SK-N-DZ (cell line): ENCODE measurements at places on chromosomes 2 and 18.

GRCh38 chr2:128016620-128017019 is 11.2 kb downstream of the SAP130 start:
- no peak for DNase-seq

GRCh38 chr2:217935235-217935879 is 67.4 kb downstream of the TNS1 start:
- no peak for DNase-seq

GRCh38 chr2:20965221-20965620 is 78.7 kb downstream of the APOB start:
- no peak for DNase-seq

DNA sequence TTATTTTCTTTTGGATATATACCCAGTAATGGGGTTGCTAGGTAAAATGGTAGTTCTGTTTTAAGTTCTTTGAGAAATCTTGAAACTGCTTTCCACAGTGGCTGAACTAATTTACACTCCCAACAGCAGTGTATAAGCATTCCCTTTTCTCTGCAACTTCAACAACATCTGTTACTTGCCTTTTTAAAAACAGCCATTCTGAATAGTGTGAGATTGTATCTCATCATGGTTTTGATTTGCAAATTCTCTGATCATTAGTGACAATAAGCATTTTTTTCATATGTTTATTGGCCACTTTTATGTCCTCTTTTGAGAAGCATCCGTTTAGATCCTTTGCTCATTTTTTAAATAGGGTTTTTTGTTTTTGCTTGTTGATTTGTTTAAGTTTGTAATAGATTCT is 291.3 kb upstream of the COL3A1 start:
- no peak for DNase-seq

DNA sequence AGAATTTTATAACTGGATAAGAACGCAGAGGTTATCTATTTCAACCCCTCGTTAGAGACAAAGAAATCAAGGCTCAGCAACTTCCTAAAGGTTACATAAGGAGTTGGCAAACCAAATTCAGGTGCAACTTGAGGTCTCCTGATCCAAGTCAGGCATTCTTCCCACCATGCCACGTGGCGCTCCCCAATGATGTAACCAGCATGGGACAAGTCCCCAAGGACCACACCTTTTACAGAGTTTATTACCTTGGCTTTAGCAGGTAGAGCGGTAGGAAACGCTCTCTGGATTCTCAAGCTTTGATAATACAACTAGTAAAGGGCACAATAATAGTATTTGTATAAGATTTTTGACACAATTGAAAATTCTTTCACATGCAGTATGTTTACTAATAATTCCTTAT is 26.7 kb upstream of the MBOAT2 start:
- no peak for DNase-seq

DNA sequence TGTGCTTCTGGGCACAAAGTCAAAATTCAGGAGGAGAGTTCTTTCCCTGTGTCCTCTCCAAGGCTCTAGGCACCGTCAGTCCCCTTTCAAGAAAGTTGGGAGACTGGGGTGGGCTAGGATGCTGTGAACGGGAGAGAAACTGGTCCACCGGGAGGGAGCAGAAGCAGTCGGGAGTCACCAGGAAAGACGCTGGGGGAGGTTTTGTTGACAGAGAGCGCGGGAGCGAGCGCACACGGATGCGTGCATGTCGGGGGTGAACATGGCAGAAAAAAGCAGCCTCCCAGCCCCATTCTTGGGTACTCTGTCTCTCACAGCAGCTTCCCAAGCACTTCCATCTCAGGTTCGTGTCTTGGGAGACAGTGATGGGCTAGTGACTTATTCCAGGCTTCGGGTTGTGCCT is 97.1 kb upstream of the PXDN start:
- DNase-seq: no peak

GRCh38 chr2:200862532-200863000 is 1.9 kb downstream of the CLK1 start:
- DNase-seq: peak; percentile 25

- no peak for DNase-seq
These were observed 1.4 kb downstream of the IHH start for GRCh38 chr2:219059375-219059724.

DNA sequence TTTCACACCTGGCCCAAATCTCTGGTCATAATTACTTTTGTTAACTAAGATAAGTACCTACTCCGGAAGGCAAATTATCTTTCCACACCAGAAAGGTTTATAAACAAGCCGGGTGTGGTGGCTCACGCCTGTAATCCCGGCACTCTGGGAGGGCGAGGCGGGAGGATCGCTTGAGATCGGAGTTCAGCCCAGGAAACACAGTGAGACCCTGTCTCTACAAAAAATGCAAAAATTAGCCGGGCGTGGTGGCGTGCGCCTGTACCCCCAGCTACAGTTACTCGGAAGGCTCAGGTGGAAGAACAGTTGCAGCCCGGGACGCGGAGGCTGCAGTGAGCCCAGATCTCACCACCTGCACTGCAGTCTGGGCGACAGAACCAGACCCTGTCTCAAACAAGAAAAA is 2.1 kb downstream of the PUM2 start:
- DNase-seq: no peak

DNA sequence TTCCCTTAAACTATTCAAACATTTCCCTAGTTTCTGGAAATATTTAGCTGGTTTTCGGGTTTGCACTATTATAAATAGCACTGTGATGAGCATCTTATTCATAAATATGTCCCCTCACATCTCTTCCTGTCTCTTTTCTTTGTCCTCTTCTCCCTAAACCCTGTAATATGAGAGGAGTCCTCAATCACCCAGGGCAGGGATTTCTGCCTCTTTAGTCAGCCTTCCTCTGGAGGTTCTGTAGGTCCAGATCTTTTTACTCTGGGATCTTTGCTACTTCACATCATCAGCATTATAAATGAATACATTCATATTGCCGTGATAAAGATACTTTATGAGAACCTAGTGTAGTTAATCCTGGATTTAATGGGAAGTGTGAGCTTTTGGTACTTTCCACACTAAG is 87.9 kb upstream of the TTN start:
- DNase-seq: no peak

DNA sequence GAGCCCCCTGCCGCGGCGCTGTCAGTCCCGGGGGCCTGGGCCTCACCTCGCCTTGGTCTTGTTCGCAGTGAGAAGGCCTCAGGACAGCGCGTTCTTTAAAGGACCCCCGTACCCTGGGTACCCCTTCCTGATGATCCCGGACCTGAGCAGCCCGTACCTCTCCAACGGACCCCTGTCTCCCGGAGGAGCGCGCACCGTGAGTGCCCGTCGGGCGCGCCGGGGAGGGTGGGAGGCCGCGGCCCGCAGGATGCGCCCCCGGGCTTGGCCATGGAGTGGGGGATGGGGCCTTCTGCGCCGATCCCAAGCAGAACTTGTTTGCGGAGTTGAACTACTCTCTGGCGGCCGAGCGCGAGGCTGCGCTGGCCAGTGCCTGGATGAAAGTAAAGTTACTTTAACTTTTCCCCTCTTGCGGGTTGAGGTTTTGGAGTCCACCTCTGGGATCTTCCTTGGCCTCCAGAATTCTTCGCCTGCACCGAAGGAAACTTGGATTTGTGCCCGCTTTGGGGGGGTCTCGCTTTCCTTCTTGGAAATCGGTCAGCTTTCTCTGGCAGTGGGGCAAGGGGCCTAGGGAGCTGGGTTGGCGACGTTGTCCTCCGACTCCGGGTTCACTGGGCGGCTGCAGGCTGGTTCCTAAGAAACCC is 1.2 kb downstream of the TCF7L1 start:
- no peak for DNase-seq

DNA sequence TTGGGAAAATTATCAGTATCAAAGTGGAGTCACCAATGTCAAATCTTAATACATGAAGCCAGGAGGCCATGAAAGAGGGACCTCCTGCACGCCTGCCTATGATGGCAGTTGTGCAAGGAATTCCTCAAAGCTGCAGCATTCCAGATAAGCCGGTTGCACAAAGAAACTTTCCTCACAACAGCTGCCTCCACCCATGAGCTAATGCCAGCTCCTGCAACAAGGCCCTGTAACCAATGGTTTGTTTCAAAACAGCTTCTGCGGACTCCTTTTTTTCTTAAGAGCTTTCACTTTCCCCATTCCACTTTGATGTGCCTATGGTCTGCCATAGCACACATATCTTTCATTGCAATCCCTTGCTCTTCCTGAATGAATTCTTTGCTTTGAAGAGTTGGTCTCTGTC is 22.4 kb downstream of the TMEM200C start:
- no peak for DNase-seq

- DNase-seq: no peak
These were observed 42.1 kb downstream of the DIPK1C start for GRCh38 chr18:74414953-74415515.

DNA sequence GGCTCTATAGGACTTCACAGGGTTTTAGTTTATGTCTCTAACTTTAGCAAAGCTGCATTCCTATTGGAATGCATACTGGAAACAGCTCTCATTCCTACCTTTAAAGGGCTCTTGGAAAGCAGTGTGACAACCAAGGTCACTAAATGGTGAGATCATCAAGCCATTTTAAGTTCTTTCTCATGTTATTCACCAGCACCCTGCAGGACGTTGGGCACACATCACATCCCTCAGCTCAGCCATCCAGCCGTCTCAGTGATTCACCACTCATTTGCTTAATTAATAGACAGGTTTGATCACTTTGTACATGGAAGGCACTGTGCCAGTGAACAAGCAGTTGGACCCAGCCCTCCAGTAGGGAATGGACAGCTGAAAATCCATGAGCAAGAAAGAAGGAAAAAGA is 32.2 kb upstream of the RBM44 start:
- DNase-seq: no peak

GRCh38 chr2:41475959-41476358 is 571.9 kb upstream of the PKDCC start:
- DNase-seq: no peak

DNA sequence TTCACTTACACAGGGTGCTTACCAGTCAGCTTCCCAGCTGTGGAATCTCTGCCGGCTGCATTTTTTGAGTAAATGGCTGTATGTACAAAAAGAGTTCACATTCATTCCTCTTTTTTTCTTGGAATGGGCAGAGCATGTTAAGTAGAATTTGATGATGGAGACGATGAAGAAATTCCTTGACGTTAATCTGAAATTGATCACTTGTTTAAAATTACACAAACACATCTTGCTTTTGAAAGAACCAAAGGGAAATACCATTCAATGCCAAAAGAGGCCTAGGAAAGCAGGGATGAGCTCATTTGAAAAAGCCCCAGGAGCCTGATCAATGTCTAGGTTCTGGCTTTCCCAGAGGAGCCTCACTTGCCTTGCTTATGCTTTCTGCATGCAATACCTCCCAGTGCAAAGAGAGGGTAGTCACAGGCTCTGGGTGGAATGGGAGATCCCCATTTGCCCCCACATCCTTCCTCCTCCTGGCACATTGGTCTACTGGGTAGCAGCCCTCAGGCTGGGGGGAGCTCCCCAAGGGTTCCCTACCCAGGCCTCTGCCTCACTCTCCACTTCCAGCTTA is 12.3 kb upstream of the SMAD7 start:
- DNase-seq: no peak

- peak; percentile 30 for DNase-seq
These were observed 191.3 kb downstream of the SLC39A10 start for GRCh38 chr2:195848119-195848899.

- DNase-seq: no peak
These were observed 46.9 kb upstream of the EFEMP1 start for GRCh38 chr2:55970500-55970899.

DNA sequence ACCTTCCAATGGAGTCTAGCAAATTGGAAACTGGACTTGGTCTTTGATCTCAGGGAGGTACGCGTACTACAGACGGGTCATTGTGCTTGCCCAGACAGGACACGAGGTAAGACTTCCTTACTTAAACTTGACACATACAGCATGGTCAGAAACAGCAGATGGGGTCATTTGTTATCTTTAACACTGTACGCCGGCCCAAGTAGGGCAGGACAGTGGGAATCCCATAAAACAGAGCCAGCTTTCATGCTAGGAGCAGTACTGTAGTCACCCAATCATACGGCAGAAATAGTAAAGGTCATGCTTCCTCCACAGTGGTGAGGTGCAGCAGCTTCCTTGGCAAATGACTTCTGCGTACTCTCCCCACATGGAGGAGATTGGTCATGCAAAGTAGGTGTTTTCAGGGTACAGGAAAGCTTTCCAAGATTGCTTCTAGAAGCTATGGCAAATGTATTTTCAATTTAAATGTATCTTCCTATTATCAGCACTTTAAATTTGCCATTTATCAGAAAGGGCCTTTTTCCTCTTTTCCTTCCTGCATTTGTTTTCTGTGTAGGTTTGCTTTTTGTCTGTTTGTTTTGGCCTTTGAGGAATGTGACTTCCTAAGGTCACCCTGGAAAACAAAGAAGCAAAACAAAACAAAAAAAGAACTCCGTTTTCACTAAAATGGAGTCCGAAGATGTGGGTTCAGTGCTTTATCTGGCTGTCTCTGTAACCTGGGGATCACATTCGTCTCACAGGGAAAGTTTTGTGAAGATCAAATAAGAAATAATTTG is 74.0 kb upstream of the DSG1 start:
- no peak for DNase-seq

DNA sequence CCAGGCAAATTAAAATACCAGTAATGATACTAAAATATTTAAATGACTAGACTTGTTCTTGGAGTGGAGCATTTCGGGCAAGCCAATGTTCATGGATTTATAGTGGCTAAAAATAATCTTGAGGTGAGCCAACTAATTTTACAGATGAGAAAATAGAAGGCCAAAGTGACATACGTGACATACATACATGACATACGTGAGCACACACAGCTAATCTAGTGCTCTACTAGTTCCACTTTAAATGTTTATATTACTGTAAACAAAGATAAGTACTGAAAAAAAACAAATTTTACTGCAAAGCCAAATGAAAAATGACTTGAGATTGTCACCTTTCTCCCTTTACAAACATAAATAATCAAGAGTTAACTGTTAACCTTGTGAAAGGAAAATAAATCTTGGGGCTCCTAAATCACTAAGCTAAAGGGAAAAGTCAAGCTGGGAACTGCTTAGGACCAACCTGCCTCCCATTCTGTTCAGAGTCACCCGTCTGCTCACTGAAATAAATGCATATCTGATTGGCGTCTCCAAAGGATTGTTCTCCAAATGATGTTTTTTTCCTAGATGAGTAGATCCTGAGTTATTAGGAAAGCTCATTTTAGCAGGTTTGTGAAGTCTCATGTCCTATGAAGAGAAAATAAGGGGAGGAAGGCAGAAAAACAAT is 96.7 kb downstream of the PMS1 start:
- DNase-seq: no peak

DNA sequence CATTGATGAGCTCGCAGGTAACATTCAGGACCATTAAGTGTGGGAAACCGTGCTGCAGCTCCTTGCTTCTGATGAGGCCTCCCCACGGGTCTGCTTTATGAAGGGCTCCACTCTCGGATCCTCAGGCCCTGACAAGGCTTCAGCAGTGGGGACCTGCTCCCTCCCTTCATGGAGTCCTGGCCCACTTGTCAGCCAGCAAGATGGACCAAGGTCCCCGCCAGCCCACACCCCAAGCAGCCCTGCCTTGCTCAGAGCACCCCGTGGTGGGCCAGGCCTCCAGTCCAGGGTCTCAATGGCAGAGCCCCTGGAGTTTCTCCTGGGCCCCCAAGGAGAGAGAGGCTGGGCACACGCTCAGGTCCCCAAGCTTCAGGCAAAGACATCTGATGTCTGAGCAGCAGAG is 41.5 kb downstream of the CROCC2 start:
- no peak for DNase-seq
